ENCODE measurements at places on chromosomes 5 and 9.

DNA sequence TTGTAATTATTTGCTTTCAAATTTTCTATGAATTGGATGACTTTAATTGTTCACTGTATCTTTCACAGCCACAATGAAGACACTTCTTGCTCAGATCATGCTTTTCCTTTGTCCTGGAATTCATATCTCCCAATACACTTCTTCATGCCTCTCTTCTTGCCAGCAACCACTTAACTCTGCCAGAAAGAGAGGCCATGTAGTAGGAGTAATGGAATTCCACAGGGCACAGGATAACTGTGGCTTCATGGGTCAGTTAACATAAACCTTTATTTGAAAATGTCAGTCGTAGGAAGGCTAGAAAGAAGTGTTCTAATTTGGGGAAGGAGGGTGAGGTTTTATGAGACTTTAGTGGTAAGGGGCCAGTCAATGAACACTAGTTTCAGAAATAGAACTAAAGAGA lies 190.3 kb downstream of the TMEM167A start:
- DNase-seq, result no peak

DNA sequence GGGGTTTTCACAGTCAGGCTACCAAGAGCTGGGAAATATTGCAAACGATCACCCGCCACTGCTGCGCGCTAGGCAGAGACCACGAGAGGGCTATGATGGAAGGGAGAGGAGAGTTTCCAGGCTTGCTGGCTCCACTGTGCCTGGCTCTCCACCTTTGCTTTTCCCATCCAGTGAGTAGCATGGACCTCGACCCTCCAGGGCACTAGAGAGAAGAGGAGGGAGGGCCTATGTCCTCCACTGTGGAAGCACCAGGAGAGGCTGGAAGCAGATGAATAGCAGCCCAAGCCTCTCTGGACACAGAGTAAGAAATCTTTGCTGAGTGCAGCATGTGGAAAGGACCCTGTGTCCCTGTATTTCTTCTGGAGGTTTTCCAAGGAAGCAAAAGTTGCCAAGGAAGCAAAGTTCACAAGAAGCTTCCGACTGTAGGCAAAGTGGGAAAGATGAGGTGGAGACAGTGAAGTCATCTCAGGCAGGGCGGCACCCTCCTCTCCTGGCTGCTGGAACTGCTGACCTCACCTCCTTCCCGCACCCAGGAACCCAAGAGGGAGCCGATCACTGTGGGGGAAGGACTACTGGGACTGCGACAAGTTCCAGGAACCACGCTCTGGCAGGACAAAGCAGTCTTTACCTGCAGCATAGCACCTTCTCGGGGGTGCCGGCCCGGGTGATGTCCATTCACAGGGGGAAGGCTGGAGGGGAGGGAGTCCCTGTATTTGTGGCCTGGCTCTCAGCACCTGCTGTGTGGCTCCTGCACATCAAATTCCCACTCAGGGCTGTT lies 79.6 kb downstream of the CSNK1A1 start:
- DNase-seq, result no peak

DNA sequence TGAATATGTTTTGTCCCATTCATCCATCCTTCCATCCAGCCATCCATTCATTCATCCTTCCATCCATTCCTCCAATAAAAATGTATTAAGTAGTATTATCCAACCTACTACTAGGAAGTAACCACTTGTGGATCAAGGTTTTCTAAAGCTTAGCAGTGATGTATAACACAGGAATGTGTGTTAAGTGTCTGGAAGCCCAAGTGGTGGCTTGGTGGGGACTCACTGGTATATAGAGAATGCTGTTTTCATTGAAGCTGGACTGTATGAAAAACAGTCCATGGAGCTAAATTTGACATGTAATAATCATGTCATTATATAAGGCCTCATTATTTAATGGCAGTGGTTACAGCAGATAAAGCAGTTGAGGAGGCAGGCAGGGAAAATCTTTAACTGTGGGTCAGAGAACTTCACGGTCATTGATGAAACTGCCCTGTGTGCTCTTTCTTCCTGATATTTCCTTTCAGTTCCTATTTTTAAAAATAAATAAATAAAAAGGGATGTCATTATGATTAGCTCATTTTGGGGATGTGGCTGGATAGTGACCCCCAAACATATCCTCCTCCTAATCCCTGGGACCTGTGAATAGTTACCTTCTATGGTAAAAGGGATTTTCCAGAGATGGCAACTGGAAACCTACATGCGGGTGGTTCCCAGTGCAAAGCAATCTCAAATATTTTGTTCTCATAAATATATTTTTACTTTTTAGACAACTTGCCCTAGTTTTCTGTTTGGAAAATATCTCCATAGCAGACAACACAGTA lies 82.3 kb downstream of the DAPK1 start:
- no peak for DNase-seq

- DNase-seq, result no peak
Measured at GRCh38 chr5:36373527-36374086, 71.9 kb upstream of the RANBP3L start.

DNA sequence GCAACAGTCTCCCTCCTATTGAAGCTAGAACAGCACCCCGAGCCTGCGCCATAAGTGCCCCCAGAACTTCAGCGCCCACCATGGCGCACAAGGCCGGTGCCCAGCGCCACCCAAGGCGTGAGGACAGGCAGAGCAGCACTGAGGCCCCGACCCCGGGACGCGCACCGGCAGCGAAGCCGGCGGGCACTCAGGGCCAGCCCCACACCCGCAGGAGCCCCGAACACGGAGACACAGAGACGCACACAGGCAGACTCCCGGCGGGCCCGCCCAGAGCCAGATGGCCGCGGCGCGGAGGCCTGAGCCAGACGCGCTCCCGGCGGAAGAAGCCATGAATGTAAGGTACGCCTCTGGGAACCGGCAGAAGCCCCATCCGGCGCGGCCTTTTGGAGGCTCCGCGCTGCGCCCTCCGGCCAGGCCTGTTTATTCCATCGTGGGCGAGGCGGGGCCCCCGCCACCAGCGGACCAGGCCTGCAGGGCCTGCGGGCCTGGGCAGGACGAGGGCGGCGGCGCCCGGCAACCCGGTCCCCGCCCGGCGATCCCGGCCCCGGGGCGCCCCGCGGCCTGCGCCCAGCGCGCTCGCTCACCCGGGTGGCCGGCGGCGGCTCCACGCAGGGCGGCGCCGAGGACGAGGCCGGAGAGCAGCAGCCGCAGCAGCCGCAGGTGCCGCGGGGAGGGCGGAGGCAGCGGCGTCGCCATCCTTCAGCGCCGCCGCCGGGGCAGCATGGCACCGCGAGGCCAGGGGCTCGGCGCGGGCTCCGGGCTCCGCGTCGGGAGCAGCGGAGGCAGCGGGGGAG lies 486 bp downstream of the NPDC1 start:
- no peak for DNase-seq

GRCh38 chr5:91121347-91121993 lies 261.6 kb downstream of the ARRDC3 start:
- DNase-seq, result no peak

- DNase-seq, result peak; percentile 18
Measured at GRCh38 chr5:171419688-171420430, 412 bp downstream of the FGF18 start.

- no peak for DNase-seq
Measured at GRCh38 chr9:90432951-90433350, 209.7 kb downstream of the DIRAS2 start.

- no peak for DNase-seq
Measured at GRCh38 chr5:42632354-42632900, 124.2 kb upstream of the CCDC152 start.

DNA sequence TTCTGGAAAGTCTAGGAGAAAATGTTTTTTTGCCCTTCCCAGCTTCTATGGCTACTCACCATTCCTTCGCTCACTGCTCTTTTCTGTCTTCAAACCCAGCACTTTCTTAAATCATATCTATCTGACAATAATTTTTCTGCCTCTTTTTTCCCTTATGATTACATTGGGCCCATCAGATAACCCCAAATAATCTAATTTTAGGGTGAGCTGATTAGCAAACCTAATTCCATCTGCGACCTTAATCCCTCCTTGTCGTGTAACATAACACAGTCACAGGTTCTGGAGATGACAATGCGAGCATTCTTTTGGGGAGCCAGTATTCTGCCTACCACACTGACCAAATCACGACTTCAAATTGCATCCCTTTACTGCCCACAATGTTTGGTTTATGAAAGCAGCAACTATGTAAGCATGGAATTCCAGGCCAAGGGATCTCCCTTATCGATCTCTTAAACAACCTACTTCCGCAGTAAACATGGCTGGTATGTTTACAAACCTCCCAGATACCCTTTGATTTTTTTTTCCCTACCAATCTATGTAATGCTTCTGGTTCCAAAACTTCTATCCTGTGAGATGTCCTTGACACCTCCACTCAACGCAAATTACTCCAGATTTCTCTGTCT lies 2122.2 kb downstream of the MAT2B start:
- DNase-seq, result no peak

DNA sequence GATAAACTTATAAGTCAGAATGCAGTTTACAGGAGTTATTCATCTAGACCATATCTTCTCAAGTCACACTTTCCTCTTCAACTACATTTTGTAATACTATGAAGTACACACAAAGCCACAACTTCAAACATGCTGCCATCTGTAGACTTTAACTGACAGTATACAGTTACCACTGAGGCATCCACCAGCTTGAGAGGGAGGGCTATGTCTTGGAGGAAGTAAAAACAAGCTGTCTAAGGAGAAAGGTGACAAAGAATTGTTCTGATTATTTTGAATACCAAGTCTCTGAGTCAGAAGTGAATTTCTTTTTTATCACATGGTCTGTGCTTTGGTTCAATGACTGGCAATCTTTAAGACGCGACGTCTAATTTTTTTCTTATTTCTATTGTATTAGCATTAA lies 97.6 kb upstream of the CDH10 start:
- no peak for DNase-seq

- DNase-seq, result no peak
Measured at GRCh38 chr9:72743836-72744235, 209.0 kb downstream of the ALDH1A1 start.

- no peak for DNase-seq
Measured at GRCh38 chr5:15615859-15616258, 115.9 kb downstream of the FBXL7 start.

GRCh38 chr5:163433271-163433670 lies 4.1 kb upstream of the CCNG1 start:
- DNase-seq, result no peak

GRCh38 chr5:35859101-35859661 lies 2.5 kb downstream of the IL7R start:
- no peak for DNase-seq

DNA sequence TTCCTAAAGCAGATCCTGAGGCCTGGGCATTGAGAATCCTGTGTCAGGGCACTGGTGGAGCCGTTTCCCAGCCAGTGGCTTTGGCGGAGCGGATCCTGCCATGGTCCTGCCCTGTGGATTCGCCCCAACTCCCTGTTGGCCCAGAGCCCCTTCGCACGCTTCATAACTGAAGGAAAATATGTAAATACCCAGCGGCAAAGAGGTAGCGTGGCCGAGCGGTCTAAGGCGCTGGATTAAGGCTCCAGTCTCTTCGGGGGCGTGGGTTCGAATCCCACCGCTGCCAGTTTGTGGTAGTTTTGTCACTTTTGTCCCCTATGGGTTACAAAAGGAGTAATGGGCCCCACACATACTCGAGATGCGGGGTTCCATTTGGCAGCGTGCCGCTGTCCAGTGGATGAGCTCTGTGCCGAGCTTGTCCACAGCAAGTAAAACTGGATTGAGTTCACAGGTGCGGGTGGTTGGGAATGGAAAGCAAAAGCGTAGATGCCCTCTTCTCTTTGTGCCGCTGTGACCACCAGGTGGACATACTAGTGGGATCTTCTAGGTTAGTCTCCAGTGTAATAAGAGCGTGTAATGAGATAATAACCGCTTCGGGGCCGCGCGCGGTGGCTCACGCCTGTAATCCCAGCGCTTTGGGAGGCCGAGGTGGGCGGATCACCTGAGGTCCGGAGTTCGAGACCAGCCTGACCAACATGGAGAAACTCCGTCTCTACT lies 17.3 kb downstream of the TRIM7 start:
- DNase-seq, result peak; percentile 49

- no peak for DNase-seq
Measured at GRCh38 chr5:11477786-11478185, 426.5 kb downstream of the CTNND2 start.

GRCh38 chr9:22405869-22406659 lies 40.6 kb upstream of the DMRTA1 start:
- no peak for DNase-seq

DNA sequence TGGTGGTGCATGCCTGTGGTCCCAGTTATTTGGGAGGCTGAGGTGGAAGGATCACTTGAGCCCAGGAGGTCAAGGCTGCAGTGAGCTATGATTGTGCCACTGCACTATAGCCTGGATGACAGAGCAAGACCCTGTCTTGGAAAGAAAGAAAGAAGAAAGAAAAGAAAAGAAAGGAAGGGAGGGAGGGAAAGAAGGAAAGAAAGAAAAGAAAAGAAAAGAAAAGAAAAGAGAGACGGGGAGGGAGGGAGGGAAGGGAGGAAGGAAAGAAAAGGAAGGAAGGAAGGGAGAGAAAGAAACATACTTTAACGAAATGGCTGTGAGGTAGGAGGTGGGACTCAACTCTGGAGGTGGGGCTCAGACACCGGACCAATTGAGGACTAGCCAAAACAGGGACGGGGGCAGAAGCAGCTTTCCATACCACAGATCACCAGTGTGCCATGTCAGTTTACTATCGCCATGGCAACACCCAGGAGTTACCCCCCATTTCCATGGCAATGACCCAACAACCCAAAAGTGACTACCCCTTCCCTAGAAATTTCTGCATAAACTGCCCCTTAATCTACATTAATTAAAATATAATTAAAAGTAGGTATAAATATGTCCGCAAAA lies 21.3 kb downstream of the PTGES start:
- no peak for DNase-seq

DNA sequence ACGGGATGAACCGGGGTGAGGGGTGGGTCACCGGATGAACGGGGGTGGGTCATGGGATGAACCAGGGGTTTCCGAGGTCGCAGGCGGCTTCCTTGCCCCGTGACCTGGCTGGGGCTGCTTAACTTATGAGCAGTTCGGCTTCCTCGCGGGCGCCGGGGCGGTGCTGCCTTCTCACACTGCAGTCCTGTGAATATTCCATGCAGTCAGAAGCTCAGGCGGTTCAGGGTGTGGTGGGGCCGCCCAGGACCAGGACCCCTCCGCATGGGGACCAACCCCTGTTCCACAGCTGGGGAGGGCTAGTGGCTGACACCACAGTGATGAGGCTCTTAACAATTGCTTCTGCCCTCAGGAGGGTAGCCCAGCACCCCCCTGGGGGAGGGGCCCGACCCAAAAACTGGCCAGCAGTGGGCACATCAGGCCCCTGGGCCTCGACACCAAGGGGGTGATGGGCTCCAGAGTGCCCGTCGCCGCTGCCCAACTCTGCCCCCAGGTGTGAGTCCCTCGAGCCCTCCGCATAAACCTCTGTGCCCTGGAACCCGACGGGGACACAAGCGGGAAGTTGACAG lies 30.9 kb upstream of the SLC9A3 start:
- DNase-seq, result no peak

GRCh38 chr5:59146729-59147128 lies 563.9 kb downstream of the RAB3C start:
- no peak for DNase-seq

- DNase-seq, result no peak
Measured at GRCh38 chr5:141121563-141121962, at the start of gene PCDHB4. TSS of gene PCDHB4 (plus strand) at chr5:141121818. CDS start at chr5:141121999, 181 bp downstream.
